ENCODE measurements at places on chromosomes 4 and X. TPM values are rescaled to one million over a fixed set of nuclear protein-coding genes. Genes with fewer than 3 reads are reported as not detected.

DNA sequence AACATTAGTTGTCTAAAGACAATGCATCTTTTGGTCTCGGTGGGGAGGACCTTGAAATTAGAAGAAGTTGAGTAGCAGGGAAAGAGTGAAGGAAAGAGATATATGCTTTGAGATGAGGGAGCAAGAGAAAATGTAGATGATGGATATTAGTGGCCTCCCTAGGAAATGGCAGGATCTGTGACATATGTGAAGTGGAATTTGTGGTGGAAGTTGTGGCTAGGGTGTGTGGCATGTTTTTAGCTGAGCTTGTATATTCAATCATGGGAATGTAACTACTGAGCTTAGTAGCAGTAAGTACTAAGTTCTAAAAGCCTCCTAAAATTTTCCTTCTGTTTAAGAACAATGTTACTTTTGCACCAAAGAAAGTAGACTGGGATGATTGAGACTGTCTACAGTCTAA lies 382.8 kb upstream of the CTSO start:
- no peak for DNase-seq

The HUWE1 gene
- 198 TPM for polyA plus RNA-seq

- DNase-seq: no peak
Measured at GRCh38 chr4:74805601-74806000, 11.3 kb upstream of the BTC start.

DNA sequence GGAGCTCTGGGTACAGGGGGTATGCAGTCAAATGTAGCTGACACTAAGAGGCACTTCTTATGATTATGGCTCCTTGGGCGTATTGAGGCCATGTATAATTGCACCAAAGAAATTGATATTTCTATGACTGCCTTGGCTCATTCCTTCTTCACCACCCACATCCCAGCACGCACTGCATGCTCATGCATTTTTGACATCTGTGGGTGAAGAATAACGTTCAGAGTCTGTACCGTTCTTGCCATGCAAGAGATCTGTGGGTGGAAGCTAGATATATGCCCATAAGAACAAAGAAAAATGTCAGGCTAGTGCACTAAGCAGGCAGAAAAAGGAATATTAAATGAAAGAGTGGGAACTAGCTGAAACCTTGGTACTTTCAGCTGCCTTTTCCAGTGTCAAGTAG lies 93.4 kb downstream of the EMCN start:
- no peak for DNase-seq

GRCh38 chr4:6338175-6338950 lies 68.7 kb downstream of the WFS1 start:
- DNase-seq: no peak

GRCh38 chr4:24024605-24025004 lies 134.8 kb upstream of the PPARGC1A start:
- no peak for DNase-seq

DNA sequence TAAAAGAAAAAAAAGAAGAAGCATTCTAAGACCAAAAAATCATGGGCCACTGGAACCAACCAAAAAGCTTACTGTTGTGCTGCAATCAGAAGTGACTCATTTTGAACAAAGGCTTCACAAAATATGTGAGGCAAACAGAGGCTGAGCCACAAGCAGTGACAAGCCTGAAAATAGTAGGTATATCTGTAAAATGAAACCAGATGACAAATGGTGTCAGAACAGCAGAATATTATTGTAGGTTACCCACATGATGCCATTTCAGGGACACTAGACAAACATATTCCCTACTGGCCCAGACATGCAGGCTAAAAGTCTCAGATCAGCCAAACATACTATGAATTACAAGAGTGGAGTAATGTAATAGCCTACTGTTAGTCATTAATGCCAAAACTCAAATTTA lies 1301.8 kb upstream of the DIAPH2 start:
- DNase-seq: no peak

GRCh38 chr4:102252171-102252570 lies 93.1 kb downstream of the SLC39A8 start:
- DNase-seq: no peak

The ADGRG2 gene
- 15.5 TPM for polyA plus RNA-seq

- no peak for DNase-seq
Measured at GRCh38 chr4:136965478-136965877, 566.8 kb downstream of the PCDH18 start.

DNA sequence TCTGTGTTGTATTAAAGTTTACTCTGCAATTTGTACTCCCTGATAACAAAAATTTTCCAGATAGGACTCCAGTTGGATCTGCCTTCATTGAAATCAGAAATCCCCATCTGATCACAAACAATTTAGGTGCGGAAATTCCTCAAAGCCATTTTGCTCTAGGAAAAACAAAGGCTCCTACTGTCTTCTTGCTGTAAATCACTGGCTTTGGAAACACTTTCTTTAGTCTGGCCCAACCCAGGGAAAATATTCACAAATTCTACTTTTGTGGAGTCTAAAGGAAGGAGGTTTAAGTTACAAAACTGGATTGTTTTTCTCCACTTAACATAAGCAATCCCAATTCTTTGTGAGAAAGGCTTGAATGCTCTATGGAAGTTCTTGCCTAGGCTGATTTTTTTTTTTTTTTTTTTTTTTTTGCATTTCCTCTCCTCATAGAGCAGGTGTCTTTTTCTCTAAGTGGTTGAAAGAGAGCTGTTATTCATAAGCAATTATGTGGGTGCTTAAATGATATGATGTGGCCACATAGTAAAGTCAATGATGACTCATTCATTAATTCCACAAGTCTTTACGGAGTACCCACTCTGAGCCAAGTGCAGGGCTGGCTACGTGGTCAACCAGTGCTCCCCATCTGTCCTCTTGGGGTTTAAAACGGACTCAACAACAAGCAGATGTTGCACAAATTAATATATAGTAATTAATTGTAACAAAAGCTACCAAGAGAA lies 261.4 kb downstream of the LDB2 start:
- DNase-seq: no peak

The XG gene
- 0.30 TPM for polyA plus RNA-seq

- no peak for DNase-seq
Measured at GRCh38 chr4:48905363-48906015, 1.1 kb downstream of the OCIAD2 start.

DNA sequence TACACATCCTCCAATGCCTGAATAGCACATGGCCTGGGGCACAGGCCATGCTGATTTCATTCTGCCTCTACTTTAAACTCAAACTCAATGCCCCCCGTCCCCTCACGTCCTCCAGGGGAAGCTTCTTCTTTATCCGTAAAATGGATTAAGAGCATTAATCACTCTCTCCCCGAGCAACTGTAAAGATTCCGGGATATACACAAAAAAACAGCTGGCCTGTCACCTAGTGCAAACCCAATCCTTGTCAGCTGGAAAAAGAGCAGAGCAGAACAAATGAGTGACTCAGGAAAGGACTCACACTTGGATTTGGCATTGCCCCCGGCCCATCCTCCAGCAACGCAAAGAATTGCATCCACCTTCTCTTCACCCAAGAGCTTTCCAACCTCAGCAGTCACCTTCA lies 7.8 kb downstream of the QDPR start:
- DNase-seq: no peak

- DNase-seq: no peak
Measured at GRCh38 chr4:37322122-37322521, 77.6 kb downstream of the NWD2 start.

DNA sequence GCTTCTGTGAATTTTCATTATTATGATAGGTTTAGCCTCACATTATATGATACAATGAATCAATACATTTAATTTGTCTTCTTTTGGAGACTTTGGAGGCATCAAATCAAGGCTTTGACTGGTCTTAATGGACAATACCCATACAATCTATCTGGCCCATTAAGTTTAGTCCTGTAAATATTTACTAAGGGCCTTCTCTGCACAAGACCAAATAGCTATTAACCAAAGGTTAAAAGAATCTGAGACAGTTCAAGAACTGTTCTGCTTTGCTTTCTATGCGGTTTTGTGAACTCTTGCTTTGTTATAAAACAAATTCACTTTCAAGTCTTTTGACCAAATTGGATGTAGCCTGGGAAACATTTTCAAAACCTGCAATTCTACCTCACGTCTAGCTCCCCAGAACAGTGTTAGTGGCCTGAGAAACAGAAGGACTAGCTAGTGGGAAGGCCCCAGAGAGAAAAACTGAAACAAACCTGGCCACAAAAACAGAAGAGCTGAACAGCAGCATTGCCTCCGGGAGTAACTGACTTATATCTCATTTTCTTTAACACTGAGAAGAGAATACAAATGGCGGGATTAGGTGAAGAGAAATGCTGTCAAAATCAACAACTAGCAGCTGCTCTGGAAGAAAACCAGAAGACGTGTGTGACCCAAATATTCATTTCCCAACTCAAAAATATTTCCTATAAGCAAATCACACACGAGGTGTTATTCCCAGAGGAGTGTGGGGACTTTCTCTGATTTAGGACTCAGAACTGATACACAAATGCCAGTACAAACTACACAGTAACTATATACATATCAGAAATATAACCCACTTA lies 548 bp downstream of the TLR1 start:
- no peak for DNase-seq

The GLRA3 gene
- 0.09 TPM for polyA plus RNA-seq

The IGFBP7 gene
- 533 TPM for polyA plus RNA-seq

GRCh38 chr4:171785388-171785787 lies 27.8 kb upstream of the GALNTL6 start:
- DNase-seq: no peak

The CNGA1 gene
- polyA plus RNA-seq: 4.7 TPM

DNA sequence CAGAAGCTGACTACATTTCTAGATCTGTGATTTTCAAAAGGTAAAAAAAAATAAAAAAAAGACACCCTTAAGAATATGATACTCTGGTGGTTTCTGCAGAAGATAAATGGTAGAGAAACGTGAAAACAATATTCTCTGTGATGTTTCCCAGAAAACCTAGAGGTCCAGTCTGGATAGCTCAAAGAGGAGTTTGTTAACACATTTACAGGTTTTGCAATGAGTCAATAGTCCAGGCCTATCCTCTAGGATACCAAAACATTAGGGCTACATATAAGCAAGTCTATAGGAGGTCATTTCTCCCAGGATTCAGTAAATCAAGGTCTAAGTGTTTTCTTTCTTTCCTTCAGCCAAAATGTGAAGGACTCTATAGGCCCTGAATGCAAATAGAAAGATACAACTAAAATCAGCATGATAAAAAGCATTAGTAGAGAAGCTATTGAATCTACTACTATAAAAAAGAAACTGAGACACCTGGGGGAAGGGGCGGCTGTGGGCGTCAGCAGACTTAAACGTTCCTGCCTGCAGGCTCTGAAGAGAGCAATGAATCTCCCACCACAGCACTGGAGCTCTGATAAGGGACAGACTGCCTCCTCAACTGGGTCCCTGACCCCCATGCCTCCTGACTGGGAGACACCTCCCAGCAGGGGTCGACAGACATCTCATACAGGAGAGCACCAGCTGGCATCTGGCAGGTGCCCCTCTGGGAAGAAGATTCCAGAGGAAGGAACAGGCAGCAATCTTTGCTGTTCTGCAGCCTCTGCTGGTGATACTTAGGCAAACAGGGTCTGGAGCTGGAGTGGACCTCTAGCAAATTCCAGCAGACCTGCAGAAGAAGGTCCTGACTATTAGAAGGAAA lies 33.7 kb upstream of the SPP1 start:
- DNase-seq: no peak

DNA sequence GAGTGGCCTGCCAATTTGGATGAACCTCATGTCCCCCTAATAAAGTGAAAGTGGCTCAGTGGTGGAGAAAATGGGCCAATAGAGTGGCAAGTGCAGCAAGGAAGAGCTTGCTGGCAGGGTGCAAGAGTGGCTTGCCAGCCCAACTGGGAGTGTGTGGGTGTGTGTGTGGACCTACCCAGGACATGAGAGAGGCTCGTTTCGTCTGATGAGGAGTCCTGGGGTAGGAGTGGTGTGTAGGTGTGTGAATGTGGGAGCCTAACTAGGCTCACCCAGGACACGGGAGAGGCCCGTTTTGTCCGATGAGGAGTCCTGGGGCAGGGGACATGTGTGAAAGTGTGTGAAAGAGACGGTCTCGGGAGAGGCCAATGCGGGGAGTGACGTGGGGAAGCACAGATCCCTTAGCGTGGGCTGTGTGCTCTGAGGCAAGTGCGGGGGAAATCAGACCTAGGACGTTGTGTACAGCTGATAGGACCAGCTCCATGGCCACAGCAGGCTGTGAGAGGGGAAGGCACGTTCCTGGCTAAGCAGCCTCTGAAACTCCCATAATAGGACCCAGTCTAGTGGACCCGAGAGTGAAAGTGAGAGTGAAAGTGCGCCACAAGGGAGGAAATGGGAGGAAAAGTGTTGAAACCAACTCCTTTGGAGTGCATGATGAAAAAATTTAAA lies 5.3 kb downstream of the GAGE10 start:
- no peak for DNase-seq

- no peak for DNase-seq
Measured at GRCh38 chrX:10526451-10526850, 93.9 kb downstream of the MID1 start.

DNA sequence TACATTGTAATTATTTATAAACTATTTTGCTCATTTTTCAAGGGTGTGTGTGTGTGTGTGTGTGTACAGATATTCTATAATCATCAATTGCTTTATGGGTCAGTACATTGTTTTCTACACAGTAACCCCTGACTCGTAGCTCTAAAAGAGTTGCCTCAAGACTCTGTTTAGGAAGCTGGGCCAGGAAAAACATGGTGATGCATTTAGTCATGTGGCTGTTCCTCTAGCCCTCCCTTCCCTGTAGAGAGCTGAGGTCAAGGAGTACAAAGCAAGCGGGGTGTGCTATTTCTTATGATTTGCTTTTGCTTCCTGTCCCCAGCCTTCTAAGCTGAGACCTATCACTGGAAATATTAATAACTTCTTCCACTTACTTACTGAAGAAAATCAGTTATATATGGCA lies 34.8 kb upstream of the SPANXD start:
- no peak for DNase-seq

The CENPVL1 gene
- polyA plus RNA-seq: 0.22 TPM

DNA sequence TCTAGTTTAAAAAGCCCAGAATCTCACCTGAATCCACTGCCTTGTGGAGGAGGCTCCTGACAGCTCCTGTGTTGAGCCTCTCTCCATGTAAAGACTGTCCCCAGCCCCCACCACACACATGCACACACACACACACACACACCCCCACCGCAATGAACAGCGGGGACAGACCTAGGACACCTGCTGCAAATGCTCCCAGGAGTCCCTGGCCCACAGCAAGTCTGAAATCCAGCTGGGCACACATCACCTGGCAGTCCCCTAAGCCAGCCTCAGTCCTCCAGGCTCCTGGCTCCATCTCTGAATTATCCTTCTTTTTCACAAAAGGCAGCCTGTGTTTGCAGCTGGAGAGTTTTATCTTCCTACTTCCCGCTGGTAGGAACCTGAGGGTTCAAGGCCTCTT lies 6.6 kb upstream of the FAM53A start:
- DNase-seq: no peak

DNA sequence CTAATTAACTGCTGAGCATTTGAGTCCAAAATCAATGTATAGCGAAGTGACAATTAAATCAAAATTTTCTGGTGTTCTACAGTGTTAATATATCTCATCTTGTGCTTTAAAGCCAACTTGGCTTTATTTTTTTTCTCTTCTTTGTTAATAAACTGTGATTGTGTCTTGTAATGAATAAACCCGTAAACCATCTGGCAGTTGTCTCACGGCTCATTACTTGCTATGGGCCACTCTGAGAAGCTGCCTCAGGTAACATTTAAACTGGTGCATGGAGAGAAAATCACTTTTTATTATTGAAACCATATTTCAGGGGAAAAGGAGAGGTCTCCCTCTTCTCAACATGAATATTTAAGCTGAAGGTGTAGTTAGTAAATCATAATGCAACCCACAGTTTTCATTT lies 694.0 kb downstream of the KCTD8 start:
- DNase-seq: peak; percentile 33

Data from renal pelvis (tissue), 12 donors.